ENCODE measurements at places on chromosomes 4 and X. TPM values are rescaled to one million over a fixed set of nuclear protein-coding genes. Genes with fewer than 3 reads are reported as not detected.

The WAS gene
- total RNA-seq: 86.2 TPM

- DNase-seq: no peak
Measured at GRCh38 chr4:39729557-39729956, 31.6 kb downstream of the UBE2K start.

DNA sequence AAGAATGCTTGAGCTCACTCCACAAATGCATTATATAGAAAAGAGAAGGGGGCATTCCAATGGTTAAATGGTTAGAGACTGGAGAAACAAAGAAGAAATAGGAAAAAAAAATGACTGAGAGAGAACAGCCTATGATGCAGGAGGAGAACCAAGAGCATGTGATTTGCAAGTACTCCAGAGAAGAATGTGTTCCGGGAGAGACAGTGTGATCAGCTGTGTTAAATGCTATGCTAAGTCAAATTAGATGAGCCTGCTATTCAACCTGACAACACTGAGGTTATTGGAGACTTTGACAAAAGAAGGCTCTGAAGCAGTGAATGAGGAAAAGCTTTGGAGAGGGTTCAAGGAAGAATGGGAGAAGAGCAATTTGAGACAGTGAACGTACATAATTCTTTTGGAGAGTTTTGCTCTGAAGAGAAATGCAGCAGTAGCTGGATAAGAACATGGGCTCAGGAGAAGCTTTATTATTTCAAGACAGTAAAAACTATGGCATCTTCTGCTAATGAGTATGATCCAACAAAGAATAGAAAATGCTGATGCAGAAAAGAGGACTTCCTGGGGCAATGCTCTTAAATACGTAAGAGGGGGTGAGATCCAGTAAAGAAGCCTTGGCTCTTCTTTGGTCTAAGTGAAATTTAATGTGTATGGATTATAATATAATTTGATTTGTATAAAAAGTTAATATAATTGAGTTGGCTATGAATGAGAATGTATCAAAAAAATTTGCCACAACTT, 66.3 kb downstream of the PPP3CA start:
- no peak for DNase-seq

- no peak for DNase-seq
Measured at GRCh38 chr4:59904331-59904730, 1295.8 kb upstream of the ADGRL3 start.

GRCh38 chr4:85610450-85610849, 135.5 kb downstream of the ARHGAP24 start:
- DNase-seq: no peak

The CLIC2 gene
- 0.46 TPM for total RNA-seq

The PF4V1 gene
- total RNA-seq: not detected

The FOXR2 gene
- not detected for total RNA-seq

DNA sequence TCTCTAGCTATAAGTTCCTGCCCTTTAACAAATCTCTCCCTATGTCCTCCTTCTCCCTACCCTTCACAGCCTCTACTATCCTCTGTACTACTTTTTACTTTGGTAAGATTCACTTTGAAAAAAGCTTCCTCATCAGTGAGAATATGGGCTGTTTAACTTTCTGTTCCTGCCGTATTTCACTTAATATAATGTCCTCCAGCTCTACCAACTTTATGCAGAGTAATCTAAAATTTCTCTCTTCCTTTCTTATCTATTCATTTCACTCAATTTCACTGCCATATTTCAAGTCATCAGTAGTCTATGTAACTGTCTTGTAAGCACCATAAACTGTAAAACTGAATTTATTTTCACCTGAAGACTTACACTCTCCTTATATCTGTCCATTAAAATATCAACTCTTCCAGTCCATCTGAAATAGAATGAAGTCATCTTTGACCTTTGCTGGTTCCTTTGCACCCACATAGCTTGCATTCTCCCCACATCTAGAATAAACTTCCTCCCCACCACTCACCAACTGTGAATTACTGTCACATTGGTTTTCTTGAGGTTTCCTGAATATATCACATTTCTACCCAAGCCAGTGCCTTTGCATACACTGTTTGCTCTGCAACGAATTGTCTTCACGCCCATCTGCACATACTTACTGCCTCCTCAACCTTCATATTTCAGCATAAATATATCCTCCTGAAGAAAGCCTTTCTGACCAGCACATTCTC, 54.6 kb downstream of the ARAP2 start:
- no peak for DNase-seq

The HPRT1 gene
- 81.0 TPM for total RNA-seq

GRCh38 chrX:85136409-85136808, 107.2 kb downstream of the SATL1 start:
- no peak for DNase-seq

The PFKFB1 gene
- 0.29 TPM for total RNA-seq

DNA sequence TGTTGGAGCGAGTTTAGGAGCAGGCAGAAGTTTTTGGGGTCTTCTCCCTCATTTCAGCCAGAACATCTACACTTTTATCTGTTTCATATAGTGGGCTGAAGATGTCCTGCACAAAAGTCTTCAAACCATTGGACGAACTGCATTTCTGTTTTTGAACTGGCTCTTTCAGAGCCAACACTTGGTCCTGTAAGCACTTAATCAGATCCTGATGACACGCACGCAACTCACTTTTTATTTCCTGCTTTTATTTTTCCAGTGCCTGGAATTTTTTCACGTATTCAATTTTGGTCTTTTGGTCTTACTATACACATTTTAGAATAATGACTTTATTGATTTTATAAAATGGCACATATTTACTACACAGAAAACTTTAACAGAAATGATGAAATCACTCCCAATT, 40.2 kb upstream of the NKX3-2 start:
- no peak for DNase-seq

DNA sequence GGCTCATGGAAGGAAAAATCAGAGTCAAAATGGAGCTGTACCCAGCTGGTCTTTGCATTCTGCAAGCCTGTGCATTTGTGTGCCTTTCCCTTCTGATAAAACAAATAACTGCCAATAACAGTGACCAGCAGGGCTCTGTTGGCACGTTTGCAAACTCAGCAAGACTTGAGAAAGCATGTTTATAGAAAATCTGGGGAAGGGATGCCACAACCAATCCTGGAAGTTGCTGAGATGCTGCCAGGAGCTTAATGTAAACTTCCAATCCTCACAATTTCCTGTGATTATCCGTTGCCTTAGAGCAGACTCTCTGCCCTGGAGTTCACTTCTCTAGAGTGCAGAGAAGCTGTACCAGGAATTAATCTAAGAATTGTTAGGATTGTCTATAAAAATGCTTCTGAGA, 6.9 kb upstream of the ANXA3 start:
- no peak for DNase-seq

The HSD17B10 gene
- 188 TPM for total RNA-seq

DNA sequence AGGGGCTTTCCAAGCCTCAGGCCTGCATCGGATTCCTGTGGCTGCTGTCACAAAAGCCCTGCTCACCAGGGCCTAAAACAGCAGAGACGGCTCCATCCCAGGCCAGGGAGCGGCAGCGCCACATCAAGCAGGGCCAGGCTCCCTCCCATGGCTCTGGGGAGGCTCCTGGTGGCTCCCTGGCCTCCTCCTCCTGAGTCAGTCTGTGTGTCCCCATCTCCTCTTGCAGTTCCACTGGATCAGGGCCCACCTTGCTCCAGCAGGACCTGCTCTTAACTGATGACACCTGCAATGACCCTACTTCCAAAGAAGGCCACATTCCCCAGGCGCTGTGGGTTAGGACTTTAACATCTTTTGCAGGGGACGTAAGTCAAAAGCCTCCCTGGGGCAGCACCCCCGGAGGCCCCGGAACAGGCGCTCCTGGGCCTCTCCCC, 51.9 kb downstream of the CPZ start:
- DNase-seq: no peak

The KLKB1 gene
- not detected for total RNA-seq

DNA sequence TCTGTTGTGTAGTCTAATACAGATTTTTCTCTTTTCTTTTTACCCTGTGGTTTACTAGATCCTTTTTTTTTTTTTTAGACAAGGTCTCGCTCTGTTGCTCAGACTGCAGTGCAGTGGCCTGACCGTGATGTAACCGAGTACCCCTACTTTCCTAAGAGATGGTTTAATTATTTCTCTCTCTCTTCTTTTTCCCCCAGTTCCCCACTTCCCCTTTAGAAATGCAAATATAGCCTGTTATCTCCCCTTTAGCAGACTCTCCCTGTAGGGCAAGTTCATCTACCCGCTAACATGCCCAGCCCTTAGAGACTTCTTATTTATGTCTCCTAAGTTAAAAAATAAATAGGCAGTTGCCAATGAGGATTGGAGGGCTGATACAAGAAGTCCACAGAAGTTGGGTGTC, 4.5 kb downstream of the SNX25 start:
- no peak for DNase-seq

DNA sequence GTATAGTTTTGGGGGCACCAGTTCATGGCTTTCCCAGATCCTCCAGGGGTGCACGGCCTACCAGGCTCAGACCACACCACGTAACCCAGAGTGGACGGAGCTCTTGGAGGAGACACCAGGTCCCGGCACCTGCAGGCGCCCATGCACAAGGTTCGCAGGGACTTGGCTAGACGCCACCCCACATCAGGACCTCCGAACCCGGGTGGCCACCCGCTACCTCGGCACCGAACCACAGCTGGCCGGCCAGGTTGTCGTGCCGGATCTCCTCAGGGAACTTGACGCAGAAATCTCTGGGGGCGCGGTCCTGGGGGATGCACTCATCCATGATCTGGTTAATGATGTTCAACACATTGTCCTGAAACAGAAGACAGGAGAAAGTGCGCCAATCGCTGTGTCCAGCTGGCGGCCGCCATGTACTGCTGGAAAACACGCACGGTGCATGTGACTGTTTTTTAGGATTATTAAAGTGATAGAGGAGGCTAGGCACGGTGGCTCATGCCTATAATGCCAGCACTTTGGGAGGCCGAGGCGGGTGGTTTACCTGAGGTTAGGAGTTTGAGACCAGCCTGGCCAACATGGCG, 77.1 kb downstream of the ZFYVE28 start:
- no peak for DNase-seq

DNA sequence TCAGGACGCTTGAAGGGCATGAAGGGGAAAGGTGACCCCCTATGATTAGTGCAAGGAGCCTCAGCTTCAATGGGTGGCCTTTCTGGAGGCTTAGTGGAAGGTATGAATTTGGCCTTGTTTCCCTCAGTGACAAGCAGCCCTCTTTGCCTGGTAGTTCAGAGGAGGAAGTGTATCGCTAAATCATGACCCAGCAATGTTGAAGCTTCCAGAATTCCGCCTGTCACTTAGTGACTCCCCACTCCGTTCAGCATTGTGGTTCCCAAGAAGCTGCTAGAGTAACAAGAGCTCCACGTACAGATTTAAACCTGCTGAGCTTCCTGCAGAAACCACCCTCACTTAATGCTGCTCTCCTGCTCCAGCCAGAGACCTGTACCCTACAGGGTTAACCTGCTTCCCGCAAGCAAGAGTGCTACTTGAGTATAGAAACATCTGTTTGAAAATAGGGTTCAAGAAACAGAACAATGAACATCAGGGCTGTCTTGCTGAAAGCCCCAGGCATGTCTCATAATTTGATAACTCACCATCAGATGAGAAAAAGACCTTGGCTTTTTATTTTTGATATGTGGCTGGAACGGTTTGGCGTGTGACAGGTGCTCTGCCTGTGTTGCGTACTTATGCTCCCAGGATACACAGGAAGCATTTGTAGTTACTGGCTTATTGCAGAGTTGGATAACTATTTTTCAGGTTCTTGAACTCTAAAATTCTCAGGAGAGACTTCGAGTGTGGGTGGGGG, 105.2 kb downstream of the UCHL1 start:
- DNase-seq: no peak

DNA sequence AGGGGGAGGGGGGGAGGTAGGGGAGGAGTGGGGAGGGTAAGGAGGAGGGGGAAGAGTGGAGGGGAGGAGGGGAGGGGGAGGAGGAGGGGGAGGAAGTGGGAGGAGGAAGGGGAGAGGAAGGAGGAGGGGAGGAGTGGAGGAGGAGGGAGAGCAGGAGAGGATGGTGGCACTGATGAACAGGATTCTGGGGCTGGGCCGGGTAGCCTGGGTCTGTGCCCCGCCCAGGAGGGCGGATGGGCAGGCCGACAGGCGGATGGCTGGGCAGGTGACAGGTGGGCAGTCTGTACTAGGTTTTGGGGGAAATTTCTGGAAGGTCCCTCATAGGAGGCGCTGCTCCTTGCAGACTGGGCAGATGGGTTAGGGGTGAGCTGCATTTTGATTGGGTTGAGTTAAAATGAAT, 66.0 kb upstream of the ADRA2C start:
- no peak for DNase-seq

The TMSB15A gene
- not detected for total RNA-seq

The LRIT3 gene
- total RNA-seq: 0.19 TPM

- no peak for DNase-seq
Measured at GRCh38 chrX:111035991-111036390, 60.0 kb upstream of the PAK3 start.

The PRR32 gene
- not detected for total RNA-seq

The ASB12 gene
- not detected for total RNA-seq

DNA sequence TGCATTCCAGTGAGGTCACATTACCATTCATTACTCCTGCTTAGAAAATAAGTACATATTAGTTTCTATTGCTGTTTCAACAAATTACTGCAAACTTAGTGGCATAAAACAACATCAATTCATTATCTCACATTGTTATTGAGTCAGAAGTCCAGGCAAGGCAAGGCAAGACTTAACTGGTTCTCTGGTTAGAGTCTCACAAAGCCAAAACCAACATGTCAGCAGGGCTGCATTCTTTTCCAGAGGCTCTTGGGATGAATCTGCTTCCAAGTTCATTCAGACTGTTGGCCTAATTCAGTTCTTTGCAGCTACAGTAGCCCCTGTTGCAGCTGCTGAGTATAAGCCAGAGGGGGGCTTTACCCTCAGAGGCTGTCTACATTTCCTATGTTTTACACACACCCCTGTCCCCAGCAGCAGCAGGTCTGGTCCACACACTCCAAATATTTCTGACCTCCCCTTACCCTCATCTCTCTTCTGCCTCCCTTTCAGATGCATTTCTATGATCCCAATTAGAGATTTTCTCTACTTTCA, 892.1 kb upstream of the EPHA5 start:
- DNase-seq: no peak

All from activated T-cell treated with anti-CD3 and anti-CD28 coated beads, Interleukin-2, amount 50 U/mL, for 4 hours (primary cell).